ENCODE measurements at places on chromosomes 2 and 18. TPM values are rescaled to one million over a fixed set of nuclear protein-coding genes. Genes with fewer than 3 reads are reported as not detected.

GRCh38 chr18:47730795-47731194, 199.7 kb downstream of the SMAD2 start:
- no peak for DNase-seq

DNA sequence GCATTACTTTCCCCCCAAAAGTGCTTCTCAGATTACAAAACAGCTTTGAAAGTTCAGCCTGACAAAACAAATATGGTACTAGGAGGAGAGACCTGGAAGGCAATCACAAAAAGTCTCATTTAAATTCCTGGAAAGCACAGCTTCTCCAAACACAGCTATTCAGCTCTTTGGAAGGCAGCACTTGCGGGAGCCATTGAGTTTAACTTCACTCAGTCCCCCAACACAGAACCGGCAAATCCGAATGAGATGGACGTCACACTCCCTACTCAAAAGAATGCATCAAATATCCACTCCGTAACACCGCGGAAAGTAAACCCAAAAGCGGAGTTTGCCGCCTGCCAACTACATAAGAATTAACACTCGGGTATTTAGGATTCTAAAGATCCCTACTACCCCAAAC, 638 bp downstream of the ST6GAL2 start:
- peak; percentile 43 for DNase-seq

GRCh38 chr2:64157792-64158191, 13.6 kb upstream of the PELI1 start:
- no peak for DNase-seq

DNA sequence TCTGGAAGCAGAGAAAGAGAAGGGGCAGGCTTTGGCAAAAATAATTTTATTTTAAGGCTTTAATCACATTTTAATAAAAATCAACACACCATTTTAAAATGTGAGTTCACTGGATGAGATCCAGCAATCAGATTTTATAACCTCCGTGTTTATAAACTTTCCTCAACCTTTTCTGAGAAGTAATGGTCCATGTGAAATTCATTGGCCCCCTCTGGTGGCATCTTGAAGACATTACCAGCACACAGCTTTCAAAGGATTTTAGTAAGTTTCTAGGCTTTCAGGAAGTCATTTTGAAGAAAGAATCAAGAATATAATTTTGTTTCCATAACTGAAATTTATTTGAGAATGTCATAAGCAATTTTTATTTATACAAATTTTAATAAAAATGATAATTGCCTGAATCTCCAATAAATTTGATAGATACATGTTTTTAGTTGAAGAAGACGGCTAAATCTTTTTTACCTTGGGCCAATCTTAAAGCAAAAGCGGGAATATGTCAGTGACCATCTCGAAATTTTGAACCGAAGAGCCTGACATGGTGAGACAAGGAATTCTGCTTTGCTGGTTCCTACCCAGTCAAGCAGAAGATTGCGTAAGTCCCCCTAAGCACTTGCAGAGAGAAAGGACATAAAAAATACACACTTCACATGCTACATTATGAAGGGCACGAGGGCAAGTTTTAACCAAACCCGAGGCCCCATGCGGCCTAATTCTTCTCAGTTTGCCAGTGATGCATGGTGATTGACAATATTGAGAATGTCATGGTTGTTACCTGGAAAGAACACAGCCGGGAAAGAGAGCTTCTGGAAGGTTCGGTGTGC, 128.4 kb upstream of the CBLN2 start:
- peak; percentile 38 for DNase-seq

- DNase-seq: no peak
Observed at GRCh38 chr2:240344904-240345303, 90.6 kb upstream of the GPC1 start.

DNA sequence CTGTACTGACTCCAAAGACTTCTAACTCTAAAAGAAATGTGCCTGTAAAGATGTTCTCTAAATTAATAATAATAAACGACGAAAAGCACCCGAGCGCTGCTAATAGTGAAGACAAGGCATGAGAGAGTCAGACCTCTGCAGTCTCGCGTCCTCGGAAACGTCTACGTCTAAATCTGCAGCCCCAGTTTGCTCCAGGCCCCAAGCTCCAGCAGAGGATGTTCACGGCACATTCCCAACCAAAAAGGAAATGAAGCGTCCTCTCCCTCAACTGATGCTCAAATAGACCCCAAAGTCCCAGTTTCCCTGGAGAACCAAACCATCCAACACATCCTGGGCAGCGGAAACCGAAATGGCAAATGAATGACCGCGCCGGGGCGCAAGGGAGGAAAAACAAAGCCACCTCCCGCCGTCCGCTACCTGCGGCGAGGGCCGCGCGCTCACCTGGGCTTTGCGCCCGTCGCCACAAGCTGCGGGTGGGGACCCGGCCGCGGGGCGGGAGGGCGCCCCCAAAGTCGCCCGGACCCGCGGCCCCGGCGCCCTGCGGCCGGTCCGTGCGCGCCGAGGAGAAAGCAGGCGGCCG, 47.1 kb upstream of the CCDC150 start:
- DNase-seq: peak; percentile 48

DNA sequence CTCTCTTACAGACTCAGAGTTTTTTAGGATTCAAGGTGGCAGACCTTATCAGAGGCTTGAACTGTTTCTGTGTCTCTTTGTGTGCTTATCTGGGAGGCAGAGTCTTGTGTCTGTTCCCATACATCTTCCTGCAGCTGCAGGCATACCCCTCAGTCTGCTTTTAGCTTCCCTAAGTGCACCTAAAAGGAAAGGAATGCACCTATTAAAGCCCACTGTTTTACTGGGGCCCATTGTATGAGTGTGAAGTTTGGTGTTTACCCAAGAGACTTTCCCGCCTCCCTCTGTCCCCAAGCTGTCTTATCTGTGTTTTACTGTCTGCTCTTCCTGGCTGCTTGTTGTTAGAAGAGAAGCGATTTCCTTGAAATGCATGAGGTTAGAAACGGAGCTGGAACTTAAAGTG, 1757.3 kb upstream of the PIK3C3 start:
- DNase-seq: no peak

DNA sequence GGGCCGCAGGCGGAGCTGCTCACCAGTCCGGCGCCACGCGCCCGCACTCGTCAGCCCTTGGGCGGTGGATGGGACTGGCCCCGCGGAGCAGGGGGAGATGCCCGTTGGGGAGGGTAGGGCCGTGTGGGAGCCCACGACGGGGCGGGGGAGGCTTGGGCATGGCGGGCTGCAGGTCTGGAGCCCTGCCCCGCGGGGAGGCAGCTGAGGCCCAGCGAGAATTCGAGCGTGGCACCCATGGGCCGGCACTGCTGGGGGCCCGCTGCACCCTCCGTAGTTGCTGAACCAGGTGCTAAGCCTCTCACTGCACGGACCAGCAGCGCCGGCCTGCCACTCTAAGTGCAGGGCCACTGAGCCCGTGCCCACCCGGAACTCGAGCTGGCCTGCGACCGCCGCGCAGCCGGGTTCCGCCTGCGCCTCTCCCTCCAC, 182.4 kb upstream of the ERBB4 start:
- no peak for DNase-seq

RAD51AP2 gene
- polyA plus RNA-seq: 0.38 TPM

DIPK1C gene
- 0.10 TPM for polyA plus RNA-seq
